ENCODE measurements at places on chromosomes 3 and 15. TPM values are rescaled to one million over a fixed set of nuclear protein-coding genes. Genes with fewer than 3 reads are reported as not detected.

Gene SLC9A9
- total RNA-seq: not detected

Gene TMEM266
- total RNA-seq: 0.21 TPM

Gene CKMT1A
- 4.6 TPM for total RNA-seq

Gene ADAMTS17
- 1.6 TPM for total RNA-seq

- DNase-seq: no peak
These were observed 3.0 kb upstream of the PIAS1 start for GRCh38 chr15:68051109-68051508.

DNA sequence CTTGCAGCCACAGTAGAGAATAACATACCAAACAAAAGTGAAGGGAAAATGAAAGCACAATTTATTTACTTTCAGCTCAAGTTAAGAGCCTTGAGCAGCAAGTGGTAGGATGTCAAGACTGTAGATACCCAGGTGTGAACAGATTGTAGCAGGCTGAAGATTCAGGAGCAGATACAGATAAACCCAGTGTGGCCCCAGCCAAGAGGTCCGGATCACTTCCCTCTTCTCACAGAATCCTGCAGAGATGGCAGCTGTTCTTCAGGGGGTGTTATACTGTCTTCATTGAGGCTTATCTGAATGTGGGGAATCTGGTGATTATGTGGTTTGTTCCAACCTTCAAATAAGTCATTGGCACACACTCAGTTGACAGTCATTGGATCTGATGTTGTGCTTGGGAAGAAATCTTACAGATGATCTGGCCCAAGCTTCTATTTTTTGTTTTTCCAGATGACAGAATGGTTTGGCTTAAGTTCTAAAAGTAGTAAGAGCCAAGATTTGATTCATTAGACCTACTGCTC, 2.2 kb downstream of the STARD9 start:
- no peak for DNase-seq

GRCh38 chr15:77312523-77312922, 107.4 kb downstream of the PEAK1 start:
- DNase-seq: no peak

DNA sequence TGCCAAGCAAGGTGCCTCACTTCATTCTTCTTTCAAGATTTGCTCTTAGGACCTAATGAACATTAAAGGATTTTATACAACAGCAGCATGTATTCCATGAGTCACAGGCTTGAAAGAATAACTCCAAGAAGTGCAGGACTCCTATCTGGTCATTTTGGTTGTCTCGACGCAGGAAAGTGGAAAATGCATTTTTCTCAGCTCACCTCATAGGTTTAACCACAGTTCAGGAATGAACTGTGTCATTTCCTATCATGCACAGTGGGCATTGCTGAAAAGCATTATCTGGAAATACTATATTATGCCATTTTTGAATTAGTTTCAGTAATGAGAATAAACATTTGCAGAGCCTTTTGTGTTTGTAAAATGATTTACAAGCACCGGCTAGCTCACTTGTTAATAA, 98.7 kb upstream of the BFSP2 start:
- no peak for DNase-seq

GRCh38 chr15:52288986-52289385, 6.6 kb downstream of the MYO5C start:
- no peak for DNase-seq

Data from Panc1 (cell line).